ENCODE measurements at places on chromosomes 3 and 15.

DNA sequence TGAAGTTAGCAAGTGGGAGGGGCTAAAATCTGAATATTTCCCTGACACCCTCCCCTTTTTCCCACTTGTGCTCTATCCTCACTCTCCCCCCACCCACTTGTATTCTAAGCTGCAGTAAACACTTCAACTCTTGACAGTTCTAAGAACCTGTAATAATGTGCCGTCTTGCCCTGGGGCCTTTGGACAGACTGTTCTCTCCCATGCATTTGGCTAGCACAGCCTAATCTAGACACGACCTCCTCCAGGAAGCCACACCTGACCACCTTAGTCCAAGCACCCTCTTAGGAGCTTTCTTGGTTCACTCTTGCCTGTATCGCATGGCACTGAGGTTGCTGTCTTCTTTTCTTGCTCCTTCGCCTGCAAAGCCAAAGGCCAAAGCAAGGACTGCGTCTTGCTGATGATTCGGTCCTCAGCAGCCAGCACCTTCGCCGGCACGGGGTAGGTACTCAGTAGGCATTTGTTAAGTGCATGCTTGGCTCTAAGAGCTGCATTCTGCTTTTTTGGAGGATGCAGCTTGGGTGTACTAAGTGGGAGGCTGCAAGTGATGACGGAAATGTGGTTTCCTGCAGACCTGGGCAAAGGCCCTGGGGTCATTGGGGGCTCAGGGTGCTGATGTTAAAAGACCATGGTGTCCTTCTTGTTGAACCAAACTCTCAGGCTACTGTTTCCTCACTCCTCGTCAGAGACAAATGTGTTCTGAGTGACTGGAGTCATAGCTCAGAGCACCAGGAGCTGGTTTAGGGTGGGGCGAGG, 2.0 kb upstream of the ZNF710 start:
- no peak for DNase-seq

GRCh38 chr3:12116870-12117269, 41.8 kb downstream of the TIMP4 start:
- no peak for DNase-seq

GRCh38 chr3:171348121-171348520, 112.1 kb downstream of the TNIK start:
- DNase-seq, result no peak

GRCh38 chr15:79075256-79075655, 15.3 kb downstream of the RASGRF1 start:
- DNase-seq, result no peak

DNA sequence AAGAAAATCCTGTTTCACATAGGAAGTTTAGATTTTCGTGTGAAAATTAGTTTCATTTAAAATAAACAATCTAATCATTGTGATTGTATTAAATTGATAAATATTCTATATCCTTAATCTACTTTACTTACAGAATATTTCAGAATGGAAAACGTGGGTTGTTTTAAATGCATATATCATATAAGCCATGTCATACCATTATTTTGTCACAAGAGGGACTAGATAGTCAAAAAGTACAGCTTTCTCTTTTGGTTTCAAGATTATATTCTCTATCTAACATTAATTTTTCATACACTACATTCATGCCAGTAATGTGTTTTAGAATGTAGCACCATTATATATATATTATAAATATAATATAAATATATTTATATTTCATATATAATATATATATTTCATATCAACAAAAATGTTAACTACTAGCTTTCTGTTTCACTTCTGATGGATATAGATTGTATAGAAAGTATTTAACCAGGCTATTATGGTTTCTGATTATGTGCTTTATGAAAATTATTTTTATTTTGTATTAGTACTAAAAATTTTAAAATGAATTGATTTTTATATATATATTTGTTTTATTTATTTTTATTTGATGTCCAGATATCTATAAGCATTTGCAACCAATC, 45.3 kb downstream of the OSTN start:
- DNase-seq, result no peak
